Stimulated activated CD4-positive, alpha-beta T cell treated with anti-CD3 and anti-CD28 coated beads, Interleukin-1b, Interleukin-23, amount 100 ng/mL, for 1 hour (primary cell): ENCODE measurements at places on chromosomes 16 and 17.

- no peak for DNase-seq
Observed at GRCh38 chr17:80363120-80363515, 51.8 kb upstream of the ENDOV start.

- DNase-seq = no peak
Observed at GRCh38 chr16:24748242-24748641, 18.8 kb downstream of the TNRC6A start.

DNA sequence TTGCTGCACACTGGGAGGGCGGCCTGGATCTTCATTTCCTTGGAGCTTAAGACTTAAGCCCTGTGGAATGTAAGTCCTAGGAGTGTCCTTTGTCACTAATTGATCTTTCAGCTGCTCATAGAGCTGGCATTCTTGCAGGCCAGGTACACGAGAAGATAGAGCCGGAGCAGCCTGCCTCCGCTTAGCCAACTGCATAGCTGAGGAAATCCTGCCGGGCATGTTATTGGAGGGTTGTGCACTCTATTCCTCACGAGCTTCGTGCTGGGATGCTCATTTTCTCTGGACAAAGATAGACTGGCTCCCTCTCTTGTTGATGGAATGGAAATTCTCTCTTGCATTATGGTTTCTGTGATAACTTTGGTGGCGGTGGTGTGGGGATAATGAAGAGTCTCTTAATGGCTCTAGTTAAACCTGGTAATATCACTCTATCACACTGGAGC, 76.9 kb downstream of the RPA1 start:
- DNase-seq = no peak

DNA sequence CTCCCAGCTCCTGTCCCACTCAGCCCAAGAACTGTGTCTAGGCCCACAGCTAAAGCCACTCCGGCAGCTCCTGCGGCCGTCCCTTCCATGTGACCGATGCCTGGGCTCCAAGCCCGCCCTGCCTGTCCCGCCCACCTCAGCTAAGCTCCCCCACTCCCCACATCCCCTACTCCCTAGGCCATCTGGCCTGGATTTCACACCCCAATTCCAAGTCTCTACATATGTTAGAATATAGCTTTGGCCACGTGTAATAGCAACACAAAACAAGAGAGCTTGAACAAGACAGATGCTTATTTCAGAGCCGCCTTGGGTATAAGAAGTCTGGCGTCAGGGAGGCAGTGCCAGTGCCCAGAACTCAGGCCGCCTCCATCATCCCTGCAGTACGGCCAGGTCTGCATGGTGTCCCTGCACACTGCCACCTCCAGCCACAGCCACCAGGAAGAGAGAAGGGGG, 30.0 kb upstream of the USP22 start:
- no peak for DNase-seq

GRCh38 chr16:1275791-1276579, 20.1 kb downstream of the TPSD1 start:
- DNase-seq = no peak

DNA sequence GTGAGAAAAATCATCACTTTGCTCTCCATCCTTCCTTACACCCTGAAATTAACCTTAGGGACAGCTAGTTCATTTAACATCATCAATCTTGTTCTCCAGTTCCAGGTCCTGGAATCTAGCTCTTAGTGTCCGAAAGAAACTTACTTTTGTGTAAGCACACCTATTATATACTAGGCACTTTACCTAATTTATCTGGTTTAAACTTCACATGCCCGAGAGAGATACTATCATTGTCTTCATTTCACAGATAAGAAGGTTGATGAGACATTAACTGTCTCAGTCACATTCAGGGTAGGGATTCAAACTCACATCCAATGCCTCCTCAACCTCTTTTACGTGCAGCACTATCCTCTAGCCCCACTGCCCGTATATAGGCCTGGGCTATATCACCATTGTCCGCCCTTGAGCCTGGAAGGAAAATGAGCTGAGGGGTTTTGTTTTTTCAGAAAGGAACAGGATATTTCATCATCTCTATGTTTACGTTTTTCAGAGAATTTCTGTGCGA, 501 bp upstream of the AP2B1 start:
- DNase-seq = no peak

GRCh38 chr16:52963212-52963854, 89.4 kb downstream of the CHD9NB start:
- DNase-seq = no peak

DNA sequence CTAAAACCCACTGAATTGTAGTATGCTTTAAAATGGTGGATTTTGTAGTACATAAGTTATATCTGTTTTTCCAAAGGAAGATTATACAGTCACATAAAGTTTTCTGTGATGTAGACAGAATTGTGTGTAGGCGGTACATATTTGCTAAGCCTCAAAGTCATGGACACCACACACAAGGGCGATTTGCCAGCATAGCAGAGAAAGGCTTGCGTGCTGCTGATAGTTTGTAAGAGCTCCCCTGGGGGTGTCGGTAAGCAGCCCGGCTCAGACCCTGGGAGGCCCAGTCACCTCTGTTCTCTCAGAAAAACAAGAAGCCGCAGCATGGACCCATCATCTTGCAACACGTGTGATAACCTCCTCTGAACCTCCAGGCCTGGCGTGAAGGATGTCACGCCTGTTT, 38.3 kb upstream of the AKTIP start:
- DNase-seq = no peak

GRCh38 chr16:717450-718245, 2.7 kb downstream of the METRN start:
- DNase-seq = no peak

- no peak for DNase-seq
Observed at GRCh38 chr16:88195911-88196465, 186.8 kb upstream of the ZNF469 start.

- no peak for DNase-seq
Observed at GRCh38 chr17:4812690-4813089, 5.7 kb downstream of the PLD2 start.

GRCh38 chr17:31481783-31482081, 90.3 kb downstream of the RAB11FIP4 start:
- DNase-seq = no peak

DNA sequence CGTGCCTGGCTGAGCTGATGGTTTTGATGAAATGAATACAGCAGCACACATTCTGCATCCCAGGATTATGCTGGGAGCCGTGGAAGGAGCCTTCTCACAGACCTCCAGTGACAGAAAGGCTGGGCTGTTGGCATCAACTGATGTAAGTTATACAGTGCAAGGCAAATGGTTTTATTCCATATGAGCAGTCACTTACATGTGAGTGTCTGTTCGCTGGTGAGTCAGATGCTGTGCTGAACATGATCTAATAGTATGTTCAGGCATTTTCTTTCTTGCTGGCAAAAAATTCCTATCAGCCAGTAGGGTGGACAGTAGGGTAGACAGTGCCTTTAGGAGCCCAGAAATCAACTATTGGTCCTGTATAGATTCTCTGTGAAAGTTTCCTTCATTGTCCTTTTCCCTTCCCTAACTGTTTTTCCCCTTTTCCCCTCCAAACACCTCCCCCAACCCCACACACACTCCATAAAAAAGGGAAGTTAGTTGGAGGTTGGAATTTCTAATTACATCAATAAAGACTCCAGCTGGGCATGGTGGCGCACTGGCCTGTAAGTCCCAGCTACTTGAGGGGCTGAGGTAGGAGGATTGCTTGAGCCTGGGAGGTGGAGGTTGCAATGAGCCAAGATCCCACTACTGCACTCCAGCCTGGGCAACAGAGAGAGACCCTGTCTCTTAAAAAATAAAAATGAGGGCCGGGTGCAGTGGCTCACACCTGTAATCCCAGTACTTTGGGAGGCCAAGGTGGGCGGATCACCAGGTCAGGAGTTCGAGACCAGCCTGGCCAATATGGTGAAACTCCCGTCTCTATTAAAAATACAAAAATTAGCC, 36.2 kb downstream of the LDHD start:
- DNase-seq = no peak

DNA sequence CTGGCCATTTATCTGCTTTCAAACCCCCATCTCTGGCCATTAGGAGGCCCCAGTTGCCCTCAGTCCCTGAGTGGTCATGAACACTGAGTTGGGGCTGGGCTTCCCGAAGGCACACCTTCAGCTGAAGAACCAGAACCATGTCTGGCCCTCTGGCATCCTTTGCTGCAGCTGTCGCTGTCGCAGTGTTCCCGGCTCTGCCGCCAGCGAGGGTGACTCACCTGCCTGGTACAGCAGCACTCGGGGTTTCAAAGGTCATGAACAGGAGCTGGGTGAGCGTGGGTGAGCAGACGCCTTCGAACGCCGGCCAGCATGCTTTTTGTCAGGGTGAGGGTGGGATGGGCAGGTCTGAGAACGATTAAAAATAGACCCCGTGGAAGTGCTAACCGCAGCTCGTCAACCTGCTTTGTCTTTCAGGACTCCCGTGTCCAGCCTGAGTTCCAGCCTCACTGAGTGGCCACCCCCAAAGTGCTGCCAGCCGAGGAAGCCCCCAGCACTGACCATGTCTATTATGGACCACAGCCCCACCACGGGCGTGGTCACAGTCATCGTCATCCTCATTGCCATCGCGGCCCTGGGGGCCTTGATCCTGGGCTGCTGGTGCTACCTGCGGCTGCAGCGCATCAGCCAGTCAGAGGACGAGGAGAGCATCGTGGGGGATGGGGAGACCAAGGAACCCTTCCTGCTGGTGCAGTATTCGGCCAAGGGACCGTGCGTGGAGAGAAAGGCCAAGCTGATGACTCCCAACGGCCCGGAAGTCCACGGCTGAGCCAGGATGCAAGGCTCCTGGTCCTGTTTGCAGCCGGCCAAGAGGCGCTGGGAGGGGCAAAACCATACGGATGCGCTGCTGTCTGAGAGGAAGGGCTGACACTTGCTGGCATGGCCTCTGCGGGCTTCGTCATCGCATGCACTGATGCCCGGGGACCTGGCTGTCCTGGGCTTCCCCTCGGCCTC, 7.6 kb downstream of the SNN start:
- no peak for DNase-seq

GRCh38 chr17:10013365-10014112, 108.5 kb upstream of the RCVRN start:
- no peak for DNase-seq

GRCh38 chr16:12988071-12988470, 86.7 kb downstream of the SHISA9 start:
- DNase-seq = no peak

- no peak for DNase-seq
Observed at GRCh38 chr16:16020291-16020690, 70.9 kb downstream of the ABCC1 start.

- no peak for DNase-seq
Observed at GRCh38 chr16:5036228-5037156, 2.8 kb upstream of the NAGPA start.

GRCh38 chr17:78966123-78966813, 13.5 kb downstream of the LGALS3BP start:
- no peak for DNase-seq

DNA sequence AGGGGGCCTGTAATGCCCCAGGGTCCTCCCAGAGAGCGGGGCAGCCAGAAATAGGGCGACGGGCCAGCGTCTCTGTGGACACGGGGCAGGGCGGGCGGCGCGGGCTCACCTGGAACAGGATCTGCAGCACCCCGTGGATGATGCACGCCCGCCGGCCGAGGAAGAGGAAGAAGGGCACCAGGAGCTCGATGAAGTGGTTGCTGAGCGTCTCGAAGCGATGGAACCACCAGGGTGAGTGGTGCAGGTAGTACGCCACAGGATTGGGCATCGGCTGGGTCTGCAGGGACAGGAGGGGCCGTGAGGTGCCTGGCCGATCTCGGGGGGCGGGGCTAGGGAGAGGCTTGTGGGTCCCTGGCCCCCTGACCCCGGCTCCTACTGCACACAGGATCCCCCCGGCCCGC, 78.9 kb upstream of the GNG13 start:
- DNase-seq = no peak

DNA sequence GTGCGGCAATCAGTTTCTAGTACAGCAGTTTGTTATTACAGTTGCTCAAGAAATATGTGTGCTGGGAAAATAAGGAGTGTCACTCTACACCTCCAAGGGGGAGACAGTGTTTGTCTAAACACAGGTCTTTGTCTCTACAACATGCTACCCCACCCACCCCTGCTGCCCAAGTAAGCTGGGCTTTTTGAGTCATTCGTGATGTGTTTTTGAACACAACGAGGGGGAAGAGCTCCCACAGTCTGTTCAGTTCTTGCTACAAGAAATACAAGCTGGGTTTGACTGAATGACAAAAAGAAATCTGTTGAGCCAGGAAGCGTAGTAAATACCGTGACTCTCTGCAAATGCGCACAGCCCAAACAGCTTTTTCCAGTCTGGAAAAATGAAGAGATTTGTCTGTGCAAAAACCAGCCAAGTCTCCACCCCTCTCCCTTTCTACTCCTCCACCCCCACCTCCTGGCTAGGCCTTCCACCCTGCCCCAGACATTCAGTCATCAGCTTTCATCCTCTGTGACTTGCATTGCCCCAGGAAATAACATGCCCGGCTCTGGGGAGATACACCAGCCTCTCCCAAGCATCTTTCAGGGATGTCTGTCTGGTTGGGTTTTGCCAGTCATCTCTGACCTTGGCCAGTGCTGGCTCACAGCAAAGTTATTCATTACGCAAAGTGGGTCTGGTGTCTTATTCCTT, 25.7 kb downstream of the CHD9 start:
- DNase-seq = no peak

DNA sequence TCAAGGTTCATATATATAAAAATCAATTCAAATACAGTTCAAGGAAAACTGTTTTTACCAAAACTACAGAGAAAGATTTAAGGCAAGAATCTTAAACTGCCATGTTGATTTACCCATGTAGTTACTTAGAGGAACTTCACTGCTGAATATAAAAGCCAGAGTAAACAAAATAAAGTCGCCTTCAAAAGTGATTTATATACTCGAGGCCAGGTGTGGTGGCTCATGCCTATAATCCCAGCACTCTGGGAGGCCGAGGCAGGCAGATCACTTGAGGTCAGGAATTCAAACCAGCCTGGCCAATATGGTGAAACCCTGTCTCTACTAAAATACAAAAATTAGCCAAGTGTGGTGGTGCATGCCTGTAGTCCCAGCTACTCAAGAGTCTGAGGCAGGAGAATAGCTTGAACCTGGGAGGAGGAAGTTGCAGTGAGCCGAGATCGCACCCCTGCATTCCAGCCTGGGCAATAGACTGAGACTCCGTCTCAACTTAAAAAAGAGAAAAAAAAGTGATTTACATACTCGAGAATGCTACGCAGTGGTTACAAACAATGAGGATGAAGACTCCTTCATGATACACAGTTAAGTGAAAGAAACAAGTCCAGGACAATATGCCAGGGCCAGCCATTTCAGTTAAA, 54.1 kb upstream of the CNEP1R1 start:
- no peak for DNase-seq

DNA sequence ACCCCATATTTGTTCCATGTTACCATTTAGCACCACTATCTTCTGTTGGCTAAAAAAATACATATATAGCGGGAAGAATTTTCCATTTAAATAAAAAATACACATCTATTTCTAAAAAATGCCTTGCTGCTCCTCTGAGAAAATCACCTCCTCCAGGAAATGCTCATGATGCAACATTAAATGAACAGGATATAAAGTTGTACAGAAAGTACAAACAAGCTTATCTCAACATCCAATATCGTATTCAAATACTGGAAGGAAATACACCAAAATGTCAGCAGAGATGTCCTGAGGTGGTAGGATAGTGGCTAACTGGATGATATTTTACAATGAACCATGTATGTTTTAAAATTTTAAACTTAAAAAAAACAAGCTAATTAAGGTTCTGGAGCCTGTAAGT, 21.3 kb downstream of the GNA13 start:
- no peak for DNase-seq

GRCh38 chr16:85171759-85172454, 59.6 kb upstream of the CIBAR2 start:
- DNase-seq = no peak

- DNase-seq = no peak
Observed at GRCh38 chr16:55037046-55037445, 106.4 kb downstream of the IRX5 start.
